AG08396 (cell line): ENCODE measurements at places on chromosomes 4 and X.

- DNase-seq: no peak
Measured at GRCh38 chr4:95250544-95251137, 298.1 kb downstream of the UNC5C start.

DNA sequence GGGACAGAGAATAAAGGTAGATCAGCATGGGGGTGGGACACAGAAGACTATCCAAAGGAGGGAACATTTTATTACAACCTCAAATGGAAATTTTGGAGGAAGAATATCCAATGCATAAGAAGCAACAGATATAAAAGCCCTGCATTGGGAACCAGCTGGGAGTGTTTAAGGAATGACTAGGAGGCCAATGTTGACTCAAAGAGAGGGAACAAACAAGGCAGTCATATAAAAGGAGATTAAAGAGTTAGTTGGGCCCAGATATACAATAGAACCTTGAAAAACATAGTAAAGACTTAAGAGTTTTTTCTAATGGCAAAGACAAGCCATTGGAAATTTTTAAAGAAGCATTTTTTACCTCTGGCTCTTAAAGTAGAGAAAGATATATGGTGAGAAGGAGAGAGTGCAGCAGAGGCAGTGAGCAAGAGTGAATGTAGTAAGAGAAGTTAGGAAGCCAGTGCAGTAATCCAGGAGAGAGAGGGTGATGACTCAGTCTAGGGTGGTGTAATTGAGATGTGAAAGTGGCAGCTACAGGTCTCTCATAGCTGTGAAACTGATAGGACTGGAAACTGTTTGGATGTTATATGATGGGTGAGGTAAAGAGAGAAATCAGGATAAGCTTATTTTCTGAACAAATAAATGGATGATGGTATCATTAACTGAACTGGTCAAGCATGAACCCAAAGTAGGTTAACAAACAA, 182.2 kb upstream of the ATOH1 start:
- DNase-seq: no peak

- DNase-seq: no peak
Measured at GRCh38 chr4:151205722-151206121, 71.2 kb upstream of the PRSS48 start.

GRCh38 chr4:36392024-36392423, 110.6 kb downstream of the DTHD1 start:
- DNase-seq: no peak
